ENCODE measurements at places on chromosomes 1 and 21. TPM values are rescaled to one million over a fixed set of nuclear protein-coding genes. Genes with fewer than 3 reads are reported as not detected.

VSIG8 gene
- not detected for polyA plus RNA-seq

FCRLA gene
- 339 TPM for polyA plus RNA-seq

GNG4 gene
- not detected for polyA plus RNA-seq

C4BPA gene
- not detected for polyA plus RNA-seq
